ENCODE measurements at places on chromosomes 16 and 17.
A peak's percentile ranks its signal among the peaks of the same experiment; 100 is the strongest.

DNA sequence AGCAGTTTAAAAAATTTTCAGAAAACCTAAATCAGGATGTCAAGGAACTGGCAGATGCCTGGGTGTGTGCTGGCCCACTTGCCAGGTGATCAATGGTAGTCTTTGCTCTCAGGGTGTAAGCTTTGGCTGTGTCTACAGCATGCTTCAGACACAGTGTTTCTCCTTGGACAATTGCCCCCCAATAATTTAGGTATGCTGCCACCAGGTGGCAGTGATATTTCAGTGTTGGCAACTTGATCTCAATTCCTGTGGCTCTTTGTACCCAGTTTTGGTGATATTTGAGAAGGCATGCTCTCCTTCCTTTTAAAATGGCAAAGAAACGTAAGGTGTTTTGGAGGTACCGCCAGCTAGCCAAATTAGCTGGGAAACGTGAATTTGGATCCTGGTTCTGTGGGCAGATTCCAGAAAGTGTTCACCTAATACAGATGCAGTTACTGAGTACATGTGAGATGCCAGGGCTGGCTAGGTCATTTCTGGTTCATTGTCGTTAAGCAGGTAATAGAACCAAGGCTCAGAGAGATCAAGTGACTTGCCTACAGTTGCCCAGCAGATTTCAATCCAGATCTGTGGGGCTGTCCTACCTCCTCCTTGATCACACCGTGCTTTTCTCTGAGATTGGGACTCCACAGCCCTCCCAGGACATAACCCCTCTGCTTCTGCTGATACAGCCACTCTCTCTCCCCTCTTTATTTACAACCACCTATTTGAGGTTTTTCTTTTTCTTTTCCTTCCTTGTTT is 155.6 kb upstream of the PLCG2 start:
- no peak for DNase-seq

DNA sequence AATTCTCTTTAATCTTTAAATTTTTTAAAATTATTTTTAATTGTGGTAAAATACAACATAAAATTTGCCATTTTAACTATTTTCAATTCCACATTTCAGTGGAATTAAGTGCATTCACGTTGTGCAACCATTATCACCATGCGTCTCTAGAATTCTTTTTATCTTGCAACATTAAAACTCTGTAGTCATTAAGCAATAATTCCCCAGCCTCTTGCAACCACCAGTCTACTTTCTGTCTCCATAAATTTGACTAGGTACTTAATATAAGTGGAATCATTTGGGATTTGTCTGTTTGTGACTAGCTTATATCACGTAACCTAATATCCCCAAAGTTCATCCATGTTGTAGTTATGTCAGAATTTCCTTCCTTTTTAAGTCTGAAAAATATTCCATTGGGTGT is 79.1 kb downstream of the TAOK1 start:
- DNase-seq, result no peak

GRCh38 chr16:56289416-56289815 is 98.1 kb downstream of the GNAO1 start:
- DNase-seq, result no peak

GRCh38 chr16:1533443-1533951 is at the start of gene TMEM204:
TSS of gene TMEM204 (plus strand) at chr16:1533666. CDS start at chr16:1534276, 610 bp downstream.
- DNase-seq, result peak; percentile 68

DNA sequence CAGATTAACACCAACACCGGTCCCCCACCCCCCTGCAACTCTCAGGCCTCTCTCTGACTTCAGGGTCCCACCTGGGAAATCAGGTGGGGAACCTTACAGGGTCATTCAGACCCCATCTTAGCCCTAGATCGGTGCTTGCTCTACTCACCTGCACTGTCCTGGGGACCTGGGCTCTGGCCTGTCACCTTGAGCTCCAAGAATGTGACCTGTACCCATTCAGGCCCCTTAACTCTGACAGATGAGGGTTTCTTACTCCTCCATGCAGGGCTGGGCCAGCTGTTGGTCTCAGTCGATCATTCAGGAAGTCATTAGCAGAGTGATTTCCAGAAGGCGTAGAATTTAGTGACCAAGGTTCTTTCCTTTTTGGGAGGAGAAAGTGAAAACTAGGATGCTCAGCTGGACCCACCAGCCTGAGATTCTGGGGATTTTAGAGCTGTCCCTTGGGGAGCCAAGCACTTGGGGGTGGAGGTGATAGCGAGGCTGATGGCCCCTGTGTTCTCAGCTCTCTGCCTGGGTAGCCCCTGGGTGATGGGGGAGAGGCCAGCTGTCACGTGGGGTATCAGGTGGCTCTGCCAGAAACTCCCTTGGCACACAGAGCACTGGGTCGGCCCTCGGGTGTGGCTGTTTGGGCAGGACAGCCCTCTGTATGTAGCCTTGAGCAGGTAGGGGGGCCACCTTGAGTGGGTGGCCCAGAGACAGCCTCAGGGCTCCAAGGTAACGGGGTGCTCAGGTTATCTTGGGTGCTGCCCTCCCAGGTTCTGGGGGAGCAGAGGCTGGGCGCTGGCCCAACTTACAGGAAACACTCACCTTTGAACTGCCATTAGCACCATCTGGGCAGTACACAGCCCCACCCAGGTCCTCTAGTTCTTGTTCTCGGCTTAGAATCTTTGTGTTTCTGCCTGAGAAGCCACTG is 724 bp downstream of the MVP start:
- DNase-seq, result no peak

DNA sequence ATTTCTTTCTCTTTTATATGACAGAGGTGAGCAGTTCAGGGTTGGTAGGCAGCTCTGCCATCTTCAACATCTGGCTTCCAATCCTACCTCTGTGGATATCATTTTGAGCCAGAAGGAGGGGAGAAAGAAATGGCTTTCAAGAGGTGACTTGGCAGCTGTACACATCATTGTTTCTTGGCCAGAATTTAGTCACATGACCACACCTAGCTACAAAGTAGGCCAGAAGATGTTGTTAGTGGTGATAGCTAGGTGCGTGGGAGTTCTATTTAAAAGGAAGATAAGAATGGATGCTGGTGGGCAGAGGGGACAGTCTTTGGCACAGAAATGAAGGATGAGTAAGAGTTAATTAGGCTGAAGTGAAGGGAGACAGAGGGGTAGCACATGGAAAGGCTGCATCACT is 29.2 kb upstream of the MPHOSPH6 start:
- no peak for DNase-seq

GRCh38 chr17:80261159-80261894 is 675 bp downstream of the RNF213 start:
- no peak for DNase-seq

DNA sequence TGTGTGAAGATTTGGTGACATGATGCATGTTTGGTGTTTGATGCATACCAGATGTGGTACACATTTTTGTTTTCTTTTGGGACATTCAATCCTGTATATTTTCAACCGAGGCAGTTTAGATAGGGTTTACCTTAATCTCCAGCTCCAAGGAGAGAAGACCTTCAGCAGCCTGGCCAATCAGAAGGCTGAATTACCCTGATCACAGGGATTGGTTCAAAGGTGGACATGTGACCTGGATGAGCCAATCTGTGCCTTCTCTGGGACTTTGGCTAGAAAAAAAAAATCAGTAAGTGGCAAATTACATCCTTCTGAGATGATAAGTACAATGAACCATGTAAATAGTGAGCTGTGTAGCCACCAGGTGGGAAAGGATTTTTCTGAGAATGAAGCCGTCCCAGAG is 205.1 kb downstream of the SHISA9 start:
- no peak for DNase-seq

- no peak for DNase-seq
Observed at GRCh38 chr16:4805231-4805630, 2.8 kb upstream of the ROGDI start.

- no peak for DNase-seq
Observed at GRCh38 chr16:48637039-48637438, 27.1 kb upstream of the N4BP1 start.

GRCh38 chr17:8922451-8922850 is 43.1 kb downstream of the PIK3R5 start:
- peak; percentile 16 for DNase-seq

GRCh38 chr17:19551165-19551564 is 17.5 kb downstream of the SLC47A1 start:
- no peak for DNase-seq

- no peak for DNase-seq
Observed at GRCh38 chr16:73771196-73772064, 525.2 kb upstream of the PSMD7 start.

DNA sequence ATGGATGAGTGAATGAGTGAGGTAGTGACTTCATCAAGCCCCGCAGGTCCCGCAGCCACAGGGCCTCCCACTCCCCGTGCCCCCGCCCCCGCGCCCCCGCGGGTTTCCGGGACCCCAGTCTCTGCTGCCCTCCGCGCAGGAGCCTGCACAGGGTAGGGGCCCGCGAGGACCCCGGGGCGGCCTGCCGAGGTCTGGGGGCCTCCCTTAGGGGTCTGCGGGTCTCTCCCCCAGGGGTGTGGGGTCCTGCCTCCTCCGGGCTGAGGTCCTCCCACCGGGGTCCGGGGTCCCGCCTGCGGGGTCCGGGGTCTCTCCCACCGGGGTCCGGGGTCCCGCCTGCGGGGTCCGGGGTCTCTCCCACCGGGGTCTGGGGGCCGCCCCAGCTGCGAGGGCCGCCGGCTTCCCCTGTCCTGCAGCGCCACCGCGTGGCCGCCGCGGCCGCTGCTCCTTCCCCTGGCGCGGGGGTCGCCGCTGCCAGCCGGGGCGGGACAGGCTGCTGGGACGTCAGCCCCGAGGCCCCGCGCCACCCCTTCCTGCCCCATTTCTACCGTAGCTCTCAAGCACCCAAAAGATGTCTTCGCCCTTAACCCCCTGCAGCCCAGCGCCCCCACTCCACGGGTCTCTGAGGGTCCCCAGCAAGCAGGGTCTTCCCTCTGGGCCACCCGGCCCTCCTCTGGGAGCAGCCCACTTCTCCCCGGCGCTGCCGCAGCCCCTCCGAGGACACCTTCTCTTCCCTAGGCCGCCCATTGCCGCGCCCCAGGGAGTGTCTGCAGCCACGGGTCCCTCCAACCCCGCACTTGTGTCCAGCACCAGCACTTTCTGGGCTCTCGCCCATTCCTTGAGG is 10.4 kb upstream of the CHMP6 start:
- no peak for DNase-seq

DNA sequence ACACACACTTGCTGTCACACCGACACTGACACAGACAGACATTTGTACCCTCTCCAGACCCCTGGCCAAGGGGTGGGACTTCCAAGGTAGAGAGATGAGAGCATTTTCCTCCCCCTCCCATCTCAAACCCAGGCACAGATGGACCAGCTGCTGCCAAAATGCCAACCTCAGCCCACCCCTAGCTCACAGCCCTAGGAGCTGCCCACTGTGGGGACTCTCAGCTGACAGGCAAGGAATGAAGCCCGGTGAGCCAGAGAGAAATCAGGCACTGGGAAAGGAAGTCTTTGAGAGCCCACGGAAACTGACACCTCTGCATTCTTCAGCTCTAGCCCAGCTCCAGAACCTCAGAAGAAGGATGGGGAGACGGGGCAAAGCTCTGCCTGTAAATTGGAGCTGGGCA is 2.8 kb downstream of the ETV4 start:
- DNase-seq, result no peak

GRCh38 chr16:54303613-54304012 is 17.0 kb upstream of the IRX3 start:
- no peak for DNase-seq

- no peak for DNase-seq
Observed at GRCh38 chr16:86076606-86077005, 177.6 kb downstream of the IRF8 start.

DNA sequence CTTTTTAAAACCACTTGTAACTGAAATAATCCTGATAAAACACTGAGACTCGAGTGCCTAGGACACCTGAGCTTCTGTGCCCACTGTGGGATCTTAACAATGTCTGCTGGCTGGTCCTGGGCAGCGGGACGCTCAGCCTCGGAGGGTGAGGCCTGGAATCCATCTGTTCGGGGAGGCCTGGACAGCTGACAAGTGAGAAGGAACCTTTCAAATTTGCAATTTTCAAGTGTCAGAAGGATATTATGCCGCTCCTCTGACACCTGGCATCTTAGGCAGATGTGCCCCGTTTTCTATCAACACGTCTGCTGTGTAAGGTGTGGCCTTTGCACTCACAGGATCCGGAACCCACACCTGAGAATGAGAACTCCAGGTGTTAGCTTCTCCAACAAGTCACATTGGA is 33.1 kb upstream of the C16orf78 start:
- DNase-seq, result no peak

DNA sequence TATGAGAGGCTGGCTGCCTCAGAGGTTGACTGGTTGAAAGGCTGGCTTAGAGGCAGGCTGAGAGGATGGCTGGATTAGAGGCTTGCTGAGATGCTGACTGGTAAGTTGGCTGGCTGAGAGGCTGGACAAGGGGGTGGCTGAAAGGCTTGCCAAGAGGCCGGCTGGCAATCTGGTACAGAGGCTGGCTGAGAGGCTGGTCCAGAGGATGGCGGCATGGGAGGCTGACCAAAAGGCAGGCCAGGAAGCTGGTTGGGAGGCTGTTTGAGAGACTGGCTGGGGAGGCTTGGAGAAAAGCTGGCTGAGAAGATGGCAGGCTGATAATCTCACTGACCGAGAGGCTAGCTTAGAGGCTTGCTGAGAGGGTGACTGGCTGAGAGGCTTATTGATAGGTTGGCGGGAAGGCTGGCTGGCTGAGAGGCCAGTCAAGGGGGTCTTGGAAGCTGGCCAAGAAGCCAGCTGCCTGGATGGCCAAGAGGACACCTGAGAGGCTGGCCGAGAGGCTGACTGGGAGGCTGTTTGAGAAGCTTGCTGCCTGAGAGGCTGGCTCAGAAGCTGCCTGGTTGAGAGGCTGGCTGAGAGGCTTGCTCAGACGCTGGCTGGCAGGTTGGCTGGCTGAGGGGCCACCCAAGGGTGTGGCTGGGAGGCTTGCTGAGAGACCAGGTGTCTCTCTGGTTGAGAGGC is 34.2 kb upstream of the ACSM2B start:
- DNase-seq, result no peak

DNA sequence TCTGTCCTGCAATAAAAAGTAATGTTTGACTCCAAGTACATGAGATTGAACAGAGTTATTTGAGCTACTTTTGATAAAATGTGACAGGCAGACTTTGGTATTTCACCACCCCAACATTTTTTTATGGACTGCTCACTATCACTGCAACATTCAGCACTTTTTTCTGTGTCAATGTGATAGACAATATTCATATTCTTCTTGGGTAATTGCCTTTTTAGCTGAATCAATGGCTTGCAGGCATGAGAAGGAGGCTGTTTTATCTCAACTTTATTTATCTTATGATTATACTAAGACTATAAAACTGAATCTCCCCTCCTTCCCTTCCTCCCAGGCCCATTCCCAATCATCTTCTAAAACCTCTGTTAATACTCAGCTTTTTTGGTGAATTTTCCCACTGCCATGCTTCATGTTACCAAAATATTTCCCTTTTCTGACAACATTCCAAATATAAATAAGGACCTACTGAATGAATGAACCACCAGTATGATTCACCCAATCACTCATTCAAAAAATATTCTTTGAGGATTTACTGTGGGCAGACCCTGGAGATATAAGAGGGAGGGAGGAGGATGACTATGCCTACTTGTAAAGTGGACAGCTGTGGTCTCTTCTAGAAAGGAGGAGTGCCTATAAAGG is 67.6 kb downstream of the CDH13 start:
- no peak for DNase-seq
